Activated naive CD4-positive, alpha-beta T cell treated with anti-CD3 and anti-CD28 coated beads, Interleukin-2, amount 50 U/mL, for 16 hours (primary cell): ENCODE measurements at places on chromosomes 13 and 19.

GRCh38 chr19:53294786-53295441, 27.4 kb upstream of the VN1R4 start:
- no peak for DNase-seq

DNA sequence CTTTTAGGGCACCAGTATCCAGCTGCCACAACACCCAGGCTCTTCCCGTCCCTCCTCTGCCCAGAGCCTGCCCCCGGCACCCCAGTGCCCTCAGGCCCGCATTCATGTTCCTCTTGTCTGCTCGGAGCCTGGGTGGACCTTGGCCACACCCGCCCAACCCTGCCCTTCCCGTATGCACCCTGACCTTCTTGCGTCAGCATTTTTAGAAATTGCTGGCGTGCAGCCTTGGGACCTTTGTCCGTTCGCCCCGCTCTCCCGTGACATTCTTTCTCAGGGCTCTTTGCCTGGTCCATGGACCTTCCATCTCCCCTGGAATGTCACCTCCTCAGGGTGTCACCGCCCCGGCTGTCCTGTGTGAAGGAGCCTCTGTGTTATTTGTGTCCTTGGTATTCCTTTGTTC, 7.6 kb downstream of the NUCB1 start:
- DNase-seq: no peak

DNA sequence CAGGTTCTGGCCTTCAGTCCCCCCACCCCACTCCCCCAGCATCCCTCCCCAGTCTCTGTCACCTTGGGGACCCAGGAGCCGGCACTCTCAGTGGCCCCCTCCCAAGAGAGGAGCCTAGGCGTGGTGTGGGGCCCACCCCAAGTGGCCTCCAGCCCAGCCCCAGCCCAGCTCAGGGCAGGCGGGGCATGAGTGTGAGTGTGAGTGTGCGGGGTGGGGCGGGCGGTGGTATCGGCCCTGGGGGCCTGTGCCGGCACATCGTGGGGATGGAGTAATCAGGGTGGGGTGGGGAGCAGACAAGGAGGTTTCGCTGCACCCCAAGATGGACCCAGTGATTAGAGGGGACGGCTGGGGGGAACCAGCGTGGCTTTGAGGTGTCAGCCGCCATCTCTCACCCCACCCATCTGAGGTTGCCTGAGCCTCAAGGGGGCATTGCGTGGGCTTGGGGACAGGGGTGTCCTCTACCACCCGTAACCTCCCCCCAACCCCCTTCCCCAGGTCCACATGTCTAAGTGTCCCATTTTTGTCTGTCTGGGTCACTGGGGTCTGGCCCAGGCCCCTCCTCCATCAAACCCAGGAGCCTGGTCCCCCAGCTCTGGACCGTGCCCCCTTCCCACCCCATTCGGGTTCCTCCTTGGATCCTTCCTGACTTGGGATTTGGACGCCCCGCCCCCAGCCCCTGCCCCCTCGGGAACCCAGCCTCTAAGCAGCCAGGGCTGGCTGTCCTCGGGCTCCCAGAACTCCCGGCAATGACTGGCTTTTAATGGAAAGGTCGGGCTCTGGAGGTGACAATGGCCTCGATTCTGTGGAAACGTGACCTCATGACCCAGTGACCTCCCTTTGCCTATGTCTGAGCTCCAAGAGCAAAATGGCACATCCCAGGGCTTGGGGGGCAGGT, 6.9 kb upstream of the SULT2B1 start:
- no peak for DNase-seq

GRCh38 chr19:12052497-12053169, at the start of gene ZNF878:
TSS of gene ZNF878 (minus strand) at chr19:12052961. CDS start at chr19:12052801, 160 bp downstream.
- peak; percentile 65 for DNase-seq

GRCh38 chr13:50450279-50450678, 393.2 kb downstream of the DLEU7 start:
- no peak for DNase-seq

GRCh38 chr13:112838038-112838841, 130.8 kb upstream of the MCF2L start:
- DNase-seq: no peak

DNA sequence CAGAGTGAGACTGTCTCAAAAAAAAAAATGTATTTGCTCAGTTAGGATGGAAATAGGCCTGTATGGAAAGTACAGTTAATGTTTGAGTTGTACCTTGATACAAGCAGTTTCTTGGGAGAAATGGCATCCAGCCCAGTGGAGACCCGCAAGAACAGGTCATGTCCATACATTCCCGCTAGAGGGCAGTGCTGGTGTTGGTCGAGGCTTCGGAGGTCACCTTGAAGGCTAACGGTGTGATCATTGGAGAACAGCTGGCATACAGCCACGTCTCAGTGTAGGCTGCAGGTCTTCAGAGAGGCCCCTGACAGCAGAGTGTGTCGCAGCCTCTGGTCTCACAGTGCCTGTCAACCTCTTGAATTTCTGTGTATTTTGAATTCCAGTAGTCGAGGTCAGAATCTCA, 7.5 kb downstream of the ZNF610 start:
- peak; percentile 25 for DNase-seq

- no peak for DNase-seq
Measured at GRCh38 chr13:98035373-98035772, 81.9 kb downstream of the IPO5 start.

GRCh38 chr13:51912511-51913225, 50.9 kb downstream of the CCDC70 start:
- DNase-seq: no peak

GRCh38 chr13:113781571-113781970, 22.5 kb downstream of the TMEM255B start:
- DNase-seq: no peak

DNA sequence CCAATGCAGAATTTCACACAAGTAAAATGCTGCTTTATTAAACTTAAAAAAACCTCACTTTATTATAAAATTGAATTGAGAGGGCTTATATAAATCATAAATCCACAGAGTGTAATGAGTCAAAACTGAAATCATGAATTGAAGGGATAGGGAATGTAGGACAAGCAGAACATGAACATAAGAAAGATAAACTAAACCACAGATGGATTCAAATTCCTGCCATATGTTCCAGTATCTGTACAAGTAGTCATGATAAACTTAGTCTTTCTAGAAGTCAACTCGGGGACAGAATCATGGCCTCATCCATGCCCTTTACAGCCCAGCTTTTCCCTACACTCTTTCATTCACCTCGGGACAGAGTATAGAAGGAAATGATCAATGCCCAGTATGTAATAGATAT, 16.6 kb downstream of the LMO7 start:
- DNase-seq: no peak

DNA sequence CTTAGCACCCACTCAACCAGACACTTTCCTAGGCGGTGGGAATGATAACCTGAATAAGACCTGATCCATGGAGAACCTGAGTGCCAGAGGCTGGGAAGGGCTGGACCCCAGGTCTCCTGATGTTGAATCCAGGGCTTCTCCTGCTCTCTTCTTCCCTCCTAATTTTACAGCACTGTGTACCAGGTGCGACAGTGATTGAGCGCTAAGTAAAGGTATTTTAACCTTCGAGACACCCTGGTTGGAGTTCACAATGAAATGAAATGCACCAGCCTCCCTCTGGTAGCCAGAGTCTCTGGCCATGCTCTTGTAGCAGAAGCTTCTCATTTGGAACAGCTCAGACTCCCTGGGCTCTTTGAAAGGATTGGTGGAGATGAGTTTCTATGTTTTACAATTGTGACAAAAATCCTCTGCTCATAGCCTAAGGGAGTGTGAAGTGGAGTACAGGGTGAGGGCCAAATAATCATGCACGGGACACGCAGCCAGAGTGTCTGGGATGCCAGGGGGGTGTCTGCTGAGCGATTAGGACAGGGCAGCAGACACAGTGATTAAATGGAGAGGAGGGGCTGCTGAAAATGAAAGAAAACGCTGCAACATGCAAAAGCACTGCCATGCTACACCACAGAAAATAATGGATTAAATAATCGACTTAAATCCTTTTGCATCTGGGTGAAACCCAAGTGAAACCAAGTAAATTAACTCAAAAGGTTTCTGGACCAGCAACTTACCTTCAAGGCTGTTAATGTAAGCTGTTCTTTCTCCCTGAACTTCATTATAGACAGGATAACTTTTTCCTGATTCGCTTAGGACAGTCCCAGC, 83.8 kb downstream of the FAM216B start:
- DNase-seq: no peak

- no peak for DNase-seq
Measured at GRCh38 chr13:58883405-58883804, 1251.9 kb downstream of the PCDH17 start.

DNA sequence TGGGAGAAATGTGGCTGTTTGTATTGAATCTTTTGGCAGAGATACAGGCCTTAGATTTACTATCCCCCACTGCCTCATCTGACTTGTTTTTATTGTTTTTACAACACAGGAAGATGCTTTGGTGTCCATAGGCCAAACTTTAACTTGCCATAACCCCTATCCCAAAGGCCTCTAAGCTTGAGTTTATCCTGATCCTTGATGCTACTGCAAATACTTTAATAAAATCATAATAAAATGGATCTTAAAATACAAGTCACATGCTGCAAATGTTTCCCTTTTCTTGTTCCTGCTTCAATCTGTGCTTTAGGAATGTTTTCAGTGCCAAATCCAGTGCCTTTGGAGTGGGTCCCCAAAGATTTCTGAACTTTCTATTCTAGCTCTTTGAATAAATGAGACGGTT, 770.6 kb downstream of the DACH1 start:
- DNase-seq: no peak

DNA sequence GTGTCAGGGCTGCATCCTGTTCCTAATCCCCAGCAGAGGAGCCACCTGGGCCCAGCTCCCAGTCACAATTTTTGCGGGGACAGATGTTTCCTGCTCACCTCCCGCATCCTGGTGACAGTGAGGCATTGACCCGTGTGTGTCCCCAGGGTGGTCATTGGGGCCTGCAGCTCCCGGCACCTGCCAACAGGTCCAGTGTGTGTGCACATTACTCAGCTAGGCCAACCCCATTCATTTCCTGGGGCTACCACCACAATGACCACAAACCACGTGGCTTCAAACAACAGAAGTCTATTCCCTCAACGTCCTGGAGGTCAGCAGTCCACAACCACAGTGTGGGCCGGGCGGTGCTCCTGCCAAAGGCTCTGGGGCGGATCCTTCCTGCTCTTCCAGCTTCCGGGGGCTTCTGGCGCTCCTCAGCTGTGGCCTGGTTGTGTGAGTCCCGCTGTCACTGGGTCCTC, 11.9 kb upstream of the F2RL3 start:
- no peak for DNase-seq

DNA sequence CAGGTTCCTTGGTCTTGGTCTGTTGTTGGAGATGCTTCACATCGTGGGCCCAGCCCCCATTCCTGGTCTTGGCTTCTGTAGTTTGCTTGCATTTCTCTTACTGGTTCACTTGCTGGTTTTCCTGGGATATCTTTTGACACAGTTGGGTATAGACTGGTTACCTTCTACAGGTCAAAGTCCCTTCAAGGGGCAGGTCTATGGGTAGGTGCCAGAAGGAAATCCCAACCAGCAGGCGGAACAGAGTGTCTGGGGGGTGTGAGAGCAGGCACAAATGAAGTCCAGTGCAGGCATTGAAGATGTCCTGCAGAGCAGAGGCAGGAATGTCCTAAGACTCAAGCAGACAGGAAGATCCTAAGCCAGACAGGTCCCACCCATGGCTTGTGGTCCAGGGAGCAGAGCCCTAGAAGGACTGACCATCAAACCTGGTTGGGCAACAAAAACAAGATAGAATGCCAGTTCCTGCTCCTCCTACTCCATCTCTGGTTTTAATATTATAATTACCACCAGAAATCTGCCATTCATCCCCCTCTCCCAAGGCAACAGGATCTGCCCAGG, 17.7 kb upstream of the WASF3 start:
- no peak for DNase-seq

DNA sequence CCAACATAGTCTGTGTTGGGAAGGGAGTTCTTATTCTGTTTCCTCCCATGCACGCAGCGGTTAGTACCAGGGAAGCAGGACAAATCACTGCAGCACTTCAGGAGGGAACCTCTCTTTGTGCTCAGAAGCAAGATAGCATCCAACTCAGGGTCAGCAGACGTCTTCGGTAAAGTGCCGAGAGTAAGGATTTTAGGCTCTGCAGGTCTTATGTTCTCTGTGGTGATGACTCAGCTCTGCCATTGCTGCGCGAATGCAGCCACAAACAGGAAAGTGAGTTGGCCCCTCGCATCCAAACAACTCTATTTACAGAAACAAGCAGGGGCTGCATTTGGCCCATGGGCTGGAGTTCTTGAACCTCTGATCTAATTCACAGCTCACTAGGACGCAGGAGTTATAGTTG, 122.1 kb upstream of the SPATA13 start:
- no peak for DNase-seq

DNA sequence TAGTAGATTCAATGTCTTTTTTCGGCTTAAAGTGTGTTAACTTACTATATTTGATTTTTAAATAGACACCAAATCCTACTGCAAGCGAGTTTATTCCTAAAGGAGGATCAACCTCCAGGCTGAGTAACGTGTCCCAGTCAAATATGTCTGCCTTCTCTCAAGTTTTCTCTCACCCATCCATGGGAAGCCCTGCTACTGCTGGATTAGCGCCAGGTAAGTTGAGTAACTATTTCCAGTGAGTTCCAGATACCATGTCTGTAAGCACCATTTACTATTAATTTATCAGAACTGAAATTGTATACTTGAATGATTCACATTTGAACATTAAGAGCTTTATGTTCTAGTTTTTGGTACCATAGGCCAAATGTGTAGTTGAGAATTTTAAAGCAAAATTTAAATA, 81.8 kb downstream of the PAN3 start:
- no peak for DNase-seq

DNA sequence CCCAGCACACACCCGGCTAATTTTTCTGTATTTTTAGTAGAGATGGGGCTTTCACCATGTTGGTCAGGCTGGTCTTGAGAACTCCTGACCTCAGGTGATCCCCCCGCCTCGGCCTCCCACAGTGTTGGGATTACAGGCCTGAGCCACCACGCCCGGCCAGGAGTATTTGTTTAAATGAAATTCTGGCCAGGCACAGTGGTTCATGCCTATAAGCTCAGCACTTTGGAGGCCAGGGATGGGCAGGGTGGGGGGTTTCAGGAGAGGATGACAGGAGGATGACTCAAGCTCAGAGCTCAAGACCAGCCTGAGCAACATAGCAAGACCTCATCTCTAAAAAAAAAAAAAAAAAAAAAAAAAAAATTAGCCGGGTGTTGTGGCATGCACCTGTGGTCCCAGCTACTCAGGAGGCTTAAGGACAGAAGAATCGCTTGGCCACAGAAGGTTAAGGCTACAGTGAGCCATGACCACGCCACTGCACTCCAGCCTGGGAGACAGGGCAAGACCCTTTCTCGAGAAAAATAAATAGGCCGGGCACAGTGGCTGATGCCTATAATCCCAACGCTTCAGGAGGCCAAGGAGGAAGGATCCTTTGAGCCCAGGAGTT, 8.2 kb upstream of the DHDH start:
- DNase-seq: no peak
